ENCODE measurements at places on chromosomes 12 and 14. TPM values are rescaled to one million over a fixed set of nuclear protein-coding genes. Genes with fewer than 3 reads are reported as not detected.

MVK gene
- total RNA-seq = 16.2 TPM

KRT78 gene
- total RNA-seq = not detected

MYF6 gene
- total RNA-seq = not detected

KRT73 gene
- 0.20 TPM for total RNA-seq

PLA2G1B gene
- not detected for total RNA-seq

CINP gene
- 47.8 TPM for total RNA-seq

EMP1 gene
- 3.6 TPM for total RNA-seq

OR4K2 gene
- total RNA-seq = not detected

LPAR5 gene
- total RNA-seq = 6.6 TPM

ZNF385A gene
- total RNA-seq = 1.1 TPM

TC2N gene
- total RNA-seq = 32.5 TPM

RGS6 gene
- total RNA-seq = not detected
